ENCODE measurements at places on chromosomes 16 and 17.
A peak's percentile ranks its signal among the peaks of the same experiment; 100 is the strongest.

- DNase-seq, result no peak
Observed at GRCh38 chr16:48546774-48547173, 63.2 kb downstream of the N4BP1 start.

DNA sequence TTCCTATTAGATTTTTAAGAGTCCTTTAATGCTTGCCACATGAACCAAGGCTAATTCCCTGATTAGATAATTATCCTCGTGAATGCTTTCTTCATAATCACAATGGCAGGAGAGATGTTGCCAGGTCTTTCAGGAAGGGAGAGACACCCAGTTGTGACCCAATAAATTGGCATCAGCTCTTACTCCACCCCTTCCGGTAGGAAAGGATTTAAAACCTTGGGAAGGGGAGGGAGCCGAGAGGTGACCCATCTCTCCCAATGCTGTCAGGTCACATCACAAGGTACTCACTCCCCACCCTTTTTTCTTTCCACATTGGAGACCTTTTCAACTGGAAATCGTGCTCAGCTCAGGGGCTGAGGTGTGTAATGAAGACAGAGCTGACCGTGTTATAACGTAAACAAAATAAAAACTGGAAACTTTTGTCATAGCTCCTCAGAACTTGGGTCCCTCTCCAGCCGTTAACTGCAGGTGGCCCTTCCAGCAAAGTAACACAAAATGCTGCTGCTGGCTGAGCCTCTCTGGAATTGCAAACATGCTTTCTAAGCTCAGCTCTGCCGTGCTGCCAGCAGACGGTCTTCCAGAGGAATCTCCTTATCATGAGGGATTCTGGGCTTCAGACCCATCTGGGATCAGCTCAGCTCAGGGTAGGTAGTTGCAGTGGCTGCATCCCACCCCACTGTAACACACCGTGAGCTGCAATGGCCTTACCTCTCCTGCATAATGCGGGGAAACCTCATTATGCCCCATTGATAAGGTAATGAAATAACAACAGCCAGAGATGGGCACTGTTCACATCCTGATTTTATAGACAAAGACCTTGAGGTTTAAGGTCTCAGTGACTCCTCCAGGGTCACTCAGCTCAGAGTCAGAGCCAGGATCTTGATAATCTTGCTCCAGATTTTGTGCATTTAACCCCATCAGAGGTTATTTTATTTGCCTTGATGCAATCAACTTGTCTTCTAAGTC lies 15.6 kb downstream of the TMEM100 start:
- no peak for DNase-seq

- no peak for DNase-seq
Observed at GRCh38 chr17:2183346-2183745, 120.2 kb downstream of the SMG6 start.

GRCh38 chr16:30923554-30924075 lies at the start of gene FBXL19:
Gene FBXL19, plus strand, starts transcription at chr16:30923572. Its CDS starts 2,183 bp downstream, at chr16:30925755.
- DNase-seq, result no peak

DNA sequence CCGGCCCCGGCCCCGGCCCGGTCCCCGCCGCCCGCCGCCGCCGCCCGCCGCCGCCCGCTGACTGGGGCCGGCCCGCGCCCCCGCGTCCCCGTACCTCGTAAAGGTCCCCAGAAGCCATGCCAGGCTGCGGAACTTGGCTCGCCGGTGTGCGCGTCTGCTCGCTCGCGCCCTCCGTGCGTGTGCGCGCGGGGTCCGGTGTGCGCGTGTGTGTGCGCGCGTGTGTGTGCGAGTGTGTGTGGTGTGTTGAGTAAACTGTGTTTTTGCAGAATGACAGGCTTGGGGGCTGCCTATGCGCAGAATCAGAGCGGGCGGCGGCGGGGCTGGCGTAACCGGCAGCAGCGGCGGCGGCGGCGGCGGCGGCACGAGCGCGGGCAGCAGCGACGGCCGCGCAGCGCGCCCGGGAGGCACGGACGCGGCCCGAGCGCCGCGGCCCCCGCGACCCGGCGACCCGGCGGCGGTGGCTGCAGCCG lies 307 bp downstream of the CDYL2 start:
- peak; percentile 55 for DNase-seq

GRCh38 chr16:870856-871561 lies 70.5 kb upstream of the GNG13 start:
- no peak for DNase-seq

- DNase-seq, result no peak
Observed at GRCh38 chr17:52106638-52107261, 51.8 kb downstream of the CA10 start.

DNA sequence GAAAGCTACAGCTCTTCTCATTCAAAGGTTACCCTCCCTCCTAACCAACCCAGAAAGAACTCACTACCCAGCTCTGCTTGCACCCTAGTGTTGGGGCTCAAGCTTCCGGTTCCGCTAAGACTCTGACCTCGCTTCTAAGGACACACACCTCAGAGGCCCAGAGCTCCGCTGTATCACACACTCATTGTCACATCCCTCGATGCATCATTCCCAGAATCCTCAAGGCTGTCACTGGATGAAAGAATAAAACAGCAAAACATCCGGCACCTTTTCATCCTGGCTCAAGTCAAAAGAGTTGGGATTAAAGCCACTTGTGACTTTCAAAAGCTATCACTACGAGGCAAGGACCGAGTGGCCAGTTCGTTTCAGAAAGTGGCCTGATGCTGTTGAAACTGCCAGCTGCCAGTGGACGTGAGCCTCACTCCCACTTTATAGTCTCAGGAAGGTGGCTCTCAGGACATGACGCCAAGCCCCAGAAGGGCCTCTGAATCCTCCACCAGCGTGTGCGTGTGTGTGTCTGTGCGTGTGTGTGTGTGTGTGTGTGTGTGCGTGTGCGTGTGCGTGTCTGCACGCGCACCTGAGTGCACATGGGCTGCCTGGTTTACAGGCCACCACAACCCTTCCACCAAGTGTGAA lies 29.0 kb downstream of the ZFHX3 start:
- DNase-seq, result no peak

- DNase-seq, result no peak
Observed at GRCh38 chr17:63774141-63774968, at the start of gene DDX42. Gene DDX42, plus strand, starts transcription at chr17:63774170. Its CDS starts 12,880 bp downstream, at chr17:63787050.

GRCh38 chr17:80173916-80174315 lies 4.1 kb downstream of the CARD14 start:
- DNase-seq, result no peak

GRCh38 chr17:28371245-28372202 lies at the start of gene SARM1:
Gene SARM1, plus strand, starts transcription at chr17:28371694. Its CDS starts 339 bp downstream, at chr17:28372033.
- DNase-seq, result peak; percentile 88

DNA sequence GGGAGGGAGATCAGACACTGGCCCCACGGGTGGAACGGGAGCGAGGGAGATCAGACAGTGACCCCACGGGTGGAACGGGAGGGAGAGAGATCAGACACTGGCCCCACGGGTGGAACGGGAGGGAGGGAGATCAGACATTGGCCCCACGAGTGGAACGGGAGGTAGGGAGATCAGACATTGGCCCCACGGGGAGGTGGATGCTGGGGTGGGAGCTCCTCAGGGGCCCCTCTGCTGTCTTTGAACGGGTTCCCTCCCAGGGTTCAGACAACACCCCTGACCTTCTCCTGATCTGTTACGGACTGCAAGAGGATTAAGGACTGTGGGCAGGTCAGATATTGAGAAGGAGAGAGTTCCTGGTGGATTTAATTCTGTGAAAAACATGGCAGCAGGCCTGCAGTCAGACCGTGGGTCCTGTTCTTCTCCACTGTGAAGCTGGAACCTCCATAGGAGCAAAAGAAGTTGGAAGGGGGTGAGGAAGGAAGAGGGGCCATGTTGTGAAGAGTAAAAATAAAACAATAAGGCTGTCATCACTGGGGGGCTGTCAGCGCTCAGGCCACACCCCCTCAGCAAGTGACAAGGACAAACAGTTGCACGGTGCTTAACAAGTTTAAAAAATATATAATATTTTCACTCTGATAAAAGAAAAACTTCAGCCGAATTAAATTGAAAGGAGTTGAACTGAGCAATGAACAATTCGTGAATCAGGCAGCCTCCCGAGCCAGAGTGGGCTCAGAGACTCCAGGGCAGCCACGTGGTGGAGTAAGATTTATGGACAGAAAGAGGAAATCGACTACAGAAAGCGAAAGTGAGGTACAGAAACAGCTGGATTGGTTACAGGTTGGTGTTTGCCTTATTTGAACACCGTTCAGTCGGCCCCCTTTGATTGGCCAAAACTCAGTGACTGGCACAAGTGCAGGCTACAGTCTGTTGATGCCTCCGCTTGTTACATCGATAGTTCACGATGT lies 348.7 kb upstream of the TNRC6C start:
- DNase-seq, result peak; percentile 72

DNA sequence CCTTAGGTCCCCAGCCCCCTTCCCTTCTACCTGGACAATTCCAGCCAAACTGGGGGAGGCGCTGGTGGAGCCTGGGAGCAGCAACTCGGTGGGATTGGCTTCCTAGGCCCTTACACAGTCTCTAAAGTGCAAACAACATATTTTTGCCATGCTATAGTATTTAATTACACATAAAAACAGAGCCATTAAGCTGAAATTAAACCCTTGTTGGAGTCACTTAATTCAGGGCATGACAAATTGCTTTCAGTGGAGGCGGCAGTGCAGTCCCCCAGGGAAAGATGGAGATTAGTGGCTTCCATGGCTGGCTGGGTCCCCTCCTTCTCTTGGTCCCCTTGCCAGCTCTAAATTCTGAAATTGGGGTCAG lies 17.3 kb downstream of the IGFBP4 start:
- no peak for DNase-seq

GRCh38 chr17:30375661-30376060 lies 3.1 kb upstream of the CPD start:
- no peak for DNase-seq

DNA sequence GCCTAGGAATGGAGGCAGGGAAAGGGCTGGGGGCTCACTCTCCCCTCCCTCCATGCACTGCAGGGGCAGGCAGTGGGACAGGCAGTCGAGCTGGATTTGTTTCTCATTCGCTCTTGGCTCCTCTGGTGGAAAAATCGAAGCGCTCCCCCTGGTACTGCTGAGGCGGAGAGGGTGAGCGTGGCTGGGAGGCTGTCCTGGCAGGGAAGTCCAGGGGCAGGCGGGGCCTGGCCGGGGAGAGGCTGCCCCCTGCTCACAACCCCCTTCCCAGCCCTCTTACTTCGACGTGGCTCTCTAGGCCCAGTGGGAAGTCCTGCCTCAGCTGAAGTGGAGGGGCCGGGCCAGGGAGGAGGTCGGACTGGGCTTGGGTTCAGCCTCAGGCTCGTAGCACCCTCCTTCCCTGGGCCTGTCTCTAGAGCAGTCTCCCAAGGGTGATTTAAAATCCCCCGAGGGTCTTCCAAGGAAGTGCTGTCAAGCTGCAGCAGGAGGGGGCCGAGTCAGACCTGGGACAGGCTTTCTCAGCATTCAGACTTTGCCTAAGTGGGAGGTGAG lies 16.5 kb upstream of the TMEM92 start:
- DNase-seq, result no peak

- peak; percentile 72 for DNase-seq
Observed at GRCh38 chr17:29615048-29615385, 7.7 kb downstream of the CORO6 start.

DNA sequence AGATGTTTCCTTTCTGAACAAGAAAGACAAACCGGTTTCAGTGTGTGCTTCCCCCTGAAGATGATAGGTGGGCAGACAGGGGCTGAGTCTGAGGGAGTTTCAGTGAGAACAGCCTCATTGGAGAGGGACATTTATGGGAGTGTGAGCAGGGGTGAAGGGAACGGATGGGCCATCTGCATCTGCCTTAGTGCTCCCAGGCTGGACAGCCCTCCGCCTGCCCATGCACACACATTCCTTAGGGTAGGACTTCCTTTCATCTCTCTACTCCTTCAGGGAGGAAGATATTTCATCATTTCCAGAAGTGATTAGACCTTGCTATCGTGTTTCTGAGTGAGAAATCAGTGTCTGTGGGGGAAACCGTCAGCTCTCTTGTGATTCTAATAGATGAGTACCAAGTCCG lies 3.8 kb downstream of the SHISA6 start:
- DNase-seq, result no peak

- DNase-seq, result no peak
Observed at GRCh38 chr16:9820476-9821246, 361.6 kb downstream of the GRIN2A start.

DNA sequence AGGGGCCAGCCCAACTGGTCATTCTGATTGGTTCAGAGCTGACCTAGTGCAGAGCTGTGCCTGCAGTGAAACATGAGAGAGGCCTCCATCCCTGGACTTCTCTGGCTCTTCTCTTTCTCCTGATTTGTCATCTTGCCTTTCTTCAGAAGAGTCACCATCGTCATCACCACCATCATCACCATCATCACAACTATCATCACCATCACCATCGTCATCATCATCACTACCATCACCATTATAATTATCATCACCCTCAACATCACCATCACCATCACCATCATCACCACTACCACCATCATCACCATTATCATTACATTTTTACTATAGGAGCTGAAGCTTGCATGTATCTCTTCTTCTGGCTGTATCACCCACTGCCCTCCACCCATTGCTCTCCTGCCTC lies 94.5 kb upstream of the FAM20A start:
- no peak for DNase-seq

GRCh38 chr17:35749560-35750412 lies 3.3 kb downstream of the GAS2L2 start:
- no peak for DNase-seq

DNA sequence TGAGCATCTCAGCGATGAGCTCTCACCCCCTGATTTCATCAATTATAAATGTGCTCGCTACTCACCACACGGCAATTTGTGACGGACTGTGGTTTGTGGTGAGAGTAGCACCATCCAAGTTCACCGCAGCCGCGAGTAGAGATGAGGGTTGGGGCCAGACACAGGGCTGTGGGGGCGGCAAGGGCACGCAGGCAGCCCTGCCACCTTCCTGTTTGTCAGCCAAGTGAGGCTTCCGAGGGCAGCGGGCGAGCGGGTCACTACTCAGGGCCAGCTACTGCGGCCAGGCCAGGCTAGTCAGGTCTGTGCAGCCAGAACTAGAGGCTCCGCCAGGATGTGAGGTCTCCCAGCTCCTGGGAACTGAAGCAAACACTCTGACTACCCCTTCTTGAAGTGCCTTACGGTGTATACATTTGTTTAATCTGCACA lies 39.6 kb upstream of the MEOX1 start:
- peak; percentile 45 for DNase-seq

- DNase-seq, result peak; percentile 73
Observed at GRCh38 chr16:11309895-11310633, 28.9 kb upstream of the PRM1 start.

Measured in CD4-positive, alpha-beta T cell treated with Interferon gamma for 1 hour (primary cell).